Ovary (tissue), 10 donors: ENCODE measurements at places on chromosomes 7 and 10. TPM values are rescaled to one million over a fixed set of nuclear protein-coding genes. Genes with fewer than 3 reads are reported as not detected.
A peak's percentile ranks its signal among the peaks of the same experiment; 100 is the strongest.

DNA sequence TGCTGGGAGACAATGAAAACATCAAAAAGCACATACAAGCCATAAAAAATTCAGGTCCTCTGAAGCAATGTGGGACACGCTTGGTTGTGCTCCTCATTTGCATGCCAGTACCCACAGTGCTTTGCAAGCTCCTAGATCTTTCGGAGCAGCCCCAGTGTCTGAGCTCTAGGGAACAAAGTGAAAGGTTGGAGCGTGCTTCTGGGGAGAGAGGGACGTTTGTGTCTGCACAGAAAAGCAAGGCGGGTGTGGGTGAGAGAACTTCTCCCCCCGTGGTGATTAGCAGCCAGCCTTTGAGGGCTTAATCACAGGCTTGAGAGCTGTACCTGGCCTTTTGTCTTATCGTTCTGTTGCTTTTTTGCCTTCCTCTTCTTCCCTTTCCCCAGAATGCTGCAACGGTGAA is 76.7 kb upstream of the HABP2 start:
- peak; percentile 27 for DNase-seq

DNA sequence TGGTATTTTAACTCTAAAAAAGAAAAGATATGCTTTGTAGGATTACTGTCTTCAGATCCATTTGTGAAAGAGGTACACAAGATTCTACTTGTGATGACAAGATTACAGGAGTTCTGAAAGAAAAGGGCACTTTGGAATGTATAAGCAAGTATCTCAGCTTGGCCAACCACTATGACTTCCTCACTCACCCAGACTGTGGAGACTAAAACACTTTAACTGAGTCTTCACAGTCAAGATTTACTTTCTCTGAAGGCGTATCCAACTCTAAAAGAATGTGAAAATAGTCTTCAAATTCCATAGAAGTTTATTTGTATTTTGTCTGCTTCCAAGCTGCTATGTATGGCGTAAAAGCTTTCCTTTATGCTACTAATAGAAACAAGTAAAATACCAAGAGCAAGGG is 76.1 kb upstream of the SRRM3 start:
- DNase-seq, result no peak

- no peak for DNase-seq
Measured at GRCh38 chr10:22666287-22667092, 47.9 kb downstream of the PIP4K2A start.

DNA sequence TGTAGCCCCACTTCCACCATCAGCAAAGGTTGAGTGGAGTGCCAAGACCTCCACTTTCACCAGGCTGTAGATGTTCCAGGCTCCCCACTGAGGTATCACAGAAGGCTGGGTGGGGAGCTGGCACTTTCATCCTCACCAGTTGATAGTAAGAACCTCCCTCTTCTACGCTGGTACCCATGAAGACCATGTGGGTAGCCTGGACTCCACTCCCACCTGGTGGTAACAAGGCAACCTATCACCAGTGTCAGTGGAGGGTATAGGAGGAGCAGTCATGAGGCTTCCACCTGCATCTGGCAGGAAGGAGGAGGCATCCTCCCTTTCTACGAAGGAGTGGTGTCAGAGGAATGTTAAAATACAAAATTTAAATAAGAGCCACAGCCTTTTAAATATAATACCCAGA is 4.4 kb downstream of the SMIM30 start:
- no peak for DNase-seq

DNA sequence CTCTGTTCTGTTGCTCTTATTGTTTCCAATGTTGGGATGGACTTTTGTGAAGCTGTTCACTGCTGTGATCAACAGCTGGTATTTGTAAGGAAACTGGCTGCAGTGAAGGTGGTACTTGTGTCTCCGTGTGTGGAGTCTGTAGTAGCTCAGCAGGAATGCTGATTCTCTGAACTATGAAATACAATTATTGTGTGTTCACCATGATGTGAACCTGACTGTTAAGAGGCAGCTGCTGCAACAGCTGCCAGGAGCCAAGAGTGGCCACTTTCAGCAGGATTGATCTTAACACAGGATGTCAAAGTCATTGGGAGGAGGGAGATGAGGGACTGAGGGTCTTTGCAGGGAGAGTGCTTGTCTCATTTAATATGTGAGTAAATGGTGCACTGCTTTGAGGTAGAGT is 13.9 kb downstream of the VSTM2A start:
- DNase-seq, result no peak

The AKR1C1 gene
- 19.1 TPM for total RNA-seq

The VAX1 gene
- not detected for total RNA-seq
